ENCODE measurements at places on chromosomes 11 and 22.

- DNase-seq: no peak
Observed at GRCh38 chr11:57322256-57323166, 2.2 kb downstream of the TNKS1BP1 start.

DNA sequence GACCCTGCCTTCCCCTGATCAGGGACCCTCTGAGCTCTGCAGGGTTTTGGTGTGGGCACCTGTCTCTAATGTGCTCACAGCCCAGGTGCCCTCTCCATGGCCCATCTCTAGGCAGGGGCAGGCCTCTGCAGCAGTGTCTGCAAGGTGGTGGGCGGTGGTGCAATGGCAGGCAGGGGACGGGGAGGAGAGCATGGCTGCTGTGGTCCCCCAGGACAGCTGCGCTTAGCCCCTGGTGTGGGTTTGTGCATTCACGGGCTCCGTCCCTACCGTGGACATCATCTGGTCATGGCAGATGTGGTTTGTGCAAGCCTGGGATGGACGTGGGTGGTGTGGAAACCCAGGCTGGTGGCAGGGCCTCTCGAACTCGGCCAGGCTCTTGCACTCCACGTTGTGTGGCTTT lies 443.1 kb downstream of the TBC1D22A start:
- no peak for DNase-seq

GRCh38 chr11:35419184-35419829 lies at the start of gene SLC1A2:
Gene SLC1A2, minus strand, starts transcription at chr11:35419558. Its CDS starts 592 bp downstream, at chr11:35418966.
- DNase-seq: no peak

GRCh38 chr11:76665921-76666351 lies 4.6 kb downstream of the LRRC32 start:
- DNase-seq: no peak

GRCh38 chr11:108559904-108560303 lies 33.7 kb downstream of the EXPH5 start:
- DNase-seq: no peak

DNA sequence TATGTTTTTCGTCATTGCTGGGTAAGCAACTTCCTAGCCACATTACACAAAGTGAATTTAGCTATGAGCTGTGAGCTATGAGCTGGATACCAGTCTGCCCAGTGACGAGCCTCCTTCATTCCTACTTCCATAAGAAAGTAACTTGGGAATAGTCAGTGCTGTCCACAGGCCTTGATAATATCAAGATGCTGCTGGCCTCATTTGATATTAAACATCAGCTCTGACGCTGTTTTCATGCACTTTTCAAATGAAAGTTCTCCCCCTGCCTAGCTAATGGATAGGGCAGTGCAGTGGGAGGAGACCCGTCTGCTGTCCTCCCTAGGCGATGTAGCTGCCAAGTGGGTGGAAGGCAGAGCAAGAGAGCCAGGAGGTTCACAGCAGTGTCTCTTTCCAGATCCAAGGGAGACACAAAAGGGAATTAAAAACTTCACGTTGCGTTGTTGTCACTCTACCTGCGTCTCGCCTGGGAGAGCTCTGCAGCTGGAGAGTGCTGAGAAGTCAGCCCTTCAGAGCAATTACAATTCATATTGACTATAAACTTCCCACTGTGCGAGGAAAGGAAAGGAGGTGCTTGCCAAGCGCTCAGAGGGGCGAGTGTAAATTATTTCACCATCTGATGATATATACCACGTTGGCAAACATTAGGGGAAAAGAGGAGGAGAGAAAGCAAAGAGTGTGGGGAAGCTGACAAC lies 861.4 kb downstream of the NTM start:
- DNase-seq: no peak

DNA sequence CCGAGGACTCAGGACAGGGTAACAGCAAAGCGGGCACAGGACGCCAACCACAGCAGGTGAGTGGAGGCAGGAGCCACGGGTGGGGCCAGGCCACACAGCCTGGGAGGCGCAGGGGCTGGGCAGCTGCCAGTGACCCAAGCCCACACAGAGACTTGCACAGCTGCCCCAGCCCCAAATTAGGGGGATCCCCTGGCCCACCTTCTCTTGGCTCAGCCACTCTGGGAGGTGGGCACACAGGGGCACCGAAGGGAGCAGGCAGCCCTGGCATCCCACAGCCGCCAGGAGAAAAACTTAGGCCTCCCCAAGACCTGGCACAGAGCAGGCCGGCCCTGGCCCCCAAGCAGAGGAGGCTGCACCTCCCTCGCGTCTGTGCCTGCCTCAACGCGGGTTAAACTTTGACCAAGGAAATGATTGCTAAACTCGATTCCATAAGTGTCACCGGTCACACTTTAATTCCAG lies at the start of gene SLC22A12:
Gene SLC22A12 (plus strand): TSS at position 458 of the 459 bp plus-strand sequence. CDS start 337 bp downstream, outside the sequence.
- DNase-seq: no peak

DNA sequence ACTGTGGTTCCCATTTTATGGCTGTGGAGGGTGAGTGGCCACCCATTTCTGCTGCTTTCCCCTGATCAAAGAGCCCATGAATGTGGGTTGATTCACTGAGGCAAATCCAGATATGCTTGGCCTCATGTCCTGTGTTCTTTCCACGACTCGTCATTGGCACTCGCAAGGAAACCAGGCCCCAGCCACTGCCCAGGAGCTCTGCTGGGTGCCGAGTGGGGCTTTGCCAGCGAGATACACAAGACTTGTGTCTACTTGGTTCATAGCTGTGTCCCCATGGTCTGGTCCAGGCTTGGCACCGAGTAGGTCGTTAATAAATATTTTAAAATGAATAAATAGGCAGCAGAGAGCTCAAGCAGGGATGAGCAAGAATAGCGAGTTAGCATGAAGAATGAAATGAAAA lies 1291.5 kb downstream of the TBC1D22A start:
- no peak for DNase-seq

DNA sequence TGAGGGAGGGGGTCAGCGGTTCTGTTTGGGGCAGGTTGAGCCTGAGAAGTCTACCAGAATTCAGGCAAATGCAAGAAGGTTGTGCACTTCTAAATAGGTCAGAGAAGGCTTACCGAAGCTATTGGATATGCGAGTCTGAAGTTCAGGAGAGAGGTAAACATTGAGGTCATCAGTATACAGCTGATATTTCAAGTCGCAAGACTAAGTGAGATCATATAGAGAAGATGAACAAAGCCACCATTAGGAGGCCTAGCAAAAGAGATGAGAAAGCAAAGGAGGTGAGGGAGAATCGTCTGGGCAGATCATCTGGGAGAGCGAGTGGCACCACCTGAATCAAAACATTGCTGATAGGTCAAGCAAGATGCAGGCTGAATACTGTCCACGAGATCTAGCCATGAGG lies 430.6 kb downstream of the BUD13 start:
- no peak for DNase-seq

DNA sequence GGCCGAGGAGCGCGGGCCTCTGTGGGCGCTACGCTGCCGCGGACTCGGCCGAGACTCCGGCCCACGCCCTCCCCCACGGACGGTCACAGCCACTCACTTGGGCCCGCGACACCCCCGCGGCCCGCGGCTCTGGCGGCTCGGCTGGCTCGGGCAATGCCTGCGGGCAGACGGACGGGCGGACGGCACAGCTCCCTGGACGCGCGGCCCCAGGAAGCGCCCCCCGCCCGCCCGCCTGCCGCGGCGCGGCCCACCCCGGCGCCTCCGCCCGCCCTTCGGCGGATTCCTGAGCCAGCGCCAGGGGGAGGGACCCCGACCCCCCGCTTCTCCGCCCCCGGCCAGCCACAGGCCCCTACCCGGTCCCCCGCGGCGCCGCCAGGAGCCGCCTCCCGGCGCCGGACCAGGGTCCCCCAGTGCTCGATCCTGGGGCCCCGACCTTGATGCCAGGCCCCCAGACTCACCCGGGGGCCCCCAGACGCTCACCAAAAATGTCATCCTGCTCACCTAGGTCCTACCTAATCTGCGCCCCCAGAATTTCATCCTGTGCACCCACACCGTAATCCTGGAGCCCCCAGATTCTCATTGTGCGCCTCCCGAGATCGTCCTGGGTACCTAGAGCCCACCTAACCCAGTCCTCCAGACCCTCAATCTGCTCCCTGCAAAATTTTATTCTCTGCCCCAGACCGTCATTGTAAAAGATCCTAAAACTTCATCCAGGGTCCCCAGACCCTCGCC lies at the start of gene EFEMP2:
Gene EFEMP2 (minus strand): TSS at position 215 of the 732 bp plus-strand sequence. CDS start 446 bp downstream, outside the sequence.
- no peak for DNase-seq

DNA sequence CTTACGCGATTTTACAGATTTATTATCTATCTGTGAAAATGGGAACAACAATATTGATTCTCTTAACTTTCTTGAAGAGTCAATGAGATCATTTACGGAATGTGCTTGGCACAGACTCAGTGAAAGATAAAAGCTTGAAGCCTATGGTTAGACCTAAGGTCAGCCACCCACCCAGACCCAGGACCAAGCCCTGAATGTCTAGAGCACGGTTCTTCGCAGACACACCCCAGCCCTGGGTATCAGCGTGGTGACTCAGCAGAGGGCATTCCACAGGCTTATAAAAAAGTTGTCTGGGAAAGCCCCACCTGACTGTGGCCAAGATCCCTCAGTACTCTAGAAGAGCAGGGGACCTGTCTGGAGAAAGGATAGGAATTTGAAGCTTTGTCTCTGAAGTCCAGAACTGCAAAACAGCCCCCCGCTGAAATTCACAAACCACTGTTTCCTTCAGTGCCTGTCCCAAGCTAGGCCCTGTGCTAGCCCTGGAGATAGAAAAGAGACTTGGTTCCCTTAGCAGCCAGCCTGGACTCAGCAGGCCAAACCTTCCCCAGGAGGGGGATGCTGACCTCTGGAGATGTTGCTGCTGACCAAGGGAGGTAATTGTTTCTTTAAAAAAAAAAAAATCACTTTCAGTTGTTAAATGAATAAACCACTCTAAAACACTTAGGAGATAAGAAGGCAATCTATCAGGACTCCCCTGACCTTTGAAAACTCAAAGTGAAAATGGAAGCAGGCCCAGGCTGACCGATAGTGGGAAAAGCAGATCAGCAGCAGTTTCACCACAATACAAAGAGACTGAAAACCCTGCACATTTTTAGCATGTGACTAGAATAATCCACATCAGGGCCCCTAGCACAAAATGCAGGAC lies 114.0 kb downstream of the ABTB2 start:
- DNase-seq: no peak

- DNase-seq: no peak
Observed at GRCh38 chr11:27933992-27934829, 173.7 kb downstream of the KIF18A start.

DNA sequence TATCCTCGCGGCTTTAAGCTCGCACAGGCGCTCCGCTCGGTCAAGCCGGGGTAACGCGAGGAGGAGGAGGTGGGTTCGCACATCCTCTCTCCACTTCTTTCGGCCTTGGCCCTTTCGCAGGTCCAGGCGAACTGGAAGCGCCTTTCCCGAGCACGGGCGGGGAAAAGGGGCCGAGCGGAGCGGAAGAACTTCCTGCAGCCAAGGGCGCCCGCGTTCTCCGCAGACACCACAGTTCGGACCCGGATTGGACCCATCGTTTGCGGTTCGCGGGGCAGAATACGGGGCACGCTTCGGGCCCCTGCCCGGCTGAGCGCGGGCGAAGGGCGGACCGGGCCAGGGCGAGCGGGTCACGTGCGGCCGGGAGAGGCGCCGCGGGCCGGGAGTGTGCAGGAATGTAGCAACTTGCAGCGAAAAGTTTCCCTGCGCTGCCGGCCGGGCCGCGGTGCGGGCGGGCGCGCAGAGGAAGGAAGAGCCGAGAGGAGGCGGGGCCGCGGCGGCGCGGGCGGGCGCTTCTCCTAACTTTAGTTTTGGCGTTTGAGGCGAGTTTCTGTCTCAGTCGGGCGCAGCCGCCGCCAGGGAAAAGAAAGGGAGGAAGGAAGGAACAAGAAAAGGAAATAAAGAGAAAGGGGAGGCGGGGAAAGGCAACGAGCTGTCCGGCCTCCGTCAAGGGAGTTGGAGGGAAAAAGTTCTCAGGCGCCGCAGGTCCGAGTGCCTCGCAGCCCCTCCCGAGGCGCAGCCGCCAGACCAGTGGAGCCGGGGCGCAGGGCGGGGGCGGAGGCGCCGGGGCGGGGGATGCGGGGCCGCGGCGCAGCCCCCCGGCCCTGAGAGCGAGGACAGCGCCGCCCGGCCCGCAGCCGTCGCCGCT lies at the start of gene YAP1:
Gene YAP1 (plus strand): TSS at position 552 of the 865 bp plus-strand sequence. CDS start 402 bp downstream, outside the sequence.
- peak; percentile 27 for DNase-seq

DNA sequence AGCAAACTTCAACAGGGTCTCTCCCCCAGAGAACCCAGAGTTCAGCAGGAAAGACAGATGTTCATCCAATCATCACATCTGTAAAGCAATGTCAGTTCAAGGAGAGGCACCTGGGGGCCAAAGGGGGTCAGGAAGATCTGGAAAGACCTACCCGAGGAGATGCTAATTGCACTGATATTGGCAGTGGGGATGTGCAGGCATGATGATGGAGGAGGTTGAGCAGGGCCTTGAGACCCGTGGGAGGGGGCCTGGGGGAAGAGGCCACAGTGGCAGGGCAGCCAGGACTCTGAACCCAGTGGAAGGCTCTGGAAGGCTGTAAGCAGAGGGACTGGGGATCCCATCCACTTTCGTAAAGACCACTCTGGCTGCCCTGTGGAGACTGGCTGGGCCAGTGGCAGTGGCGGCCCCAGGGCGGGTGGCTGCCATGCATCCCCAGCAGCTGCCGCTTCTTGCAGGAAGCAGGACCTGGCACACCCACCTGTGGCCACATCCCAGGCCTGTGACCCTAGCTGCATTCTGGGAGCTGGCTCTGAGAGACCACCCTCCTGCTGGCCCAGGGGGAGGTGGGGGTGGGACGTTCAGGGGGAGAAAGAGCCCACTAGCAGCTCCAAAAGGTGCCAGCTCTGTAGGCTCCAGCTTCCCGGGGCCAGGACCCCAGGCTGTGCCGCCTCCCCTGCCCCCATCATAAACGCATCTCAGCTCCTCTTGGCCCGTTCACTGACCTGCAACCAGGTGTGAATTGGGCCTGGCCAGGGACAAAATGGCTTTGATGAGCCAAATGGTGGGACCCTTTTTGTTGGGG lies 59.9 kb upstream of the FGF3 start:
- no peak for DNase-seq

DNA sequence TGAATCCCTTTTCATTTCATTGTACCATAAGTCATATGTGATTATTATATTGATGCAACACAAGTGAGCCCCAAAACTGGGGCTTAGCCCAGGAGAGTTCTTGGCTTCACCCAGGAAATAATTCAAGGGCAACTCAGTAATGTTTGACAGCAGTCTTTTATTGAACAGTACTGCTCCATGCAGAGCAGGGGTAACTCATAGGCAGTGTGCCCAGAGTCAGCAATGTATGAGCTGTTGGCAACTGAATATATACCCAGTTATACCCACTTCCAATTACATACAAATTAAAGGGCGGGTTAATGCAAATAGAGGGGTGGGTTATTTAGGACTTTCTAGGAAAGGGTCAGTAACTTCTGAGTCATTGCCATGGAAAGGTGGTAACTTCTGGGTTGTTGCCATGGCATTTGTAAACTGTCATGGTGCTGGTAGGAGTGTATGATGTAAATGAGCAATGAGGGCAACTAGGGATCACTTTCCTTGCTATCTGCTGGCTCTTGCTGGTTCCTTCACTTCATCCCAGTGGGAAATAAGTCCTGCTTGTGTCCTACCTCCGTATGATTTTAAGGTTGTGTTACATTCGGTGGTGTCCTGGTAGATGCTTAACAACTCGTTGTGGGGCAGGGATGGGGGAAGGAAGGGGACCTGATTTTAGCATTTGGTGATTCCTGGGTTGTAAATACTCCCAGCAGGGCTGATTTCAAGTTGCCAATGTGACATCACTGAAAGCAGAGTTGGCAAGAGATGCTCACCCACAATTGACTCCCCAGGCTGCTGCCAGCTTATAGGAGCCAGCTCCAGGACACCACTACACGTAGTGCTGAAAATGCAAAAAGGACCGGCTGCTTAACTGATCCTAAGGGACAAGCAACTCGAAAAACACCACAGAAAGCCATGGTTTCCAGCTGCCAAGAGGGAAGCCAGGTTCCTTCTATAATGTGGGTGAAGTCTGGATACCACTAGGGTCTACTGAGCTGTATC lies 70.1 kb downstream of the SYT9 start:
- no peak for DNase-seq
